ENCODE measurements at places on chromosomes 3 and 15.
A peak's percentile ranks its signal among the peaks of the same experiment; 100 is the strongest.

DNA sequence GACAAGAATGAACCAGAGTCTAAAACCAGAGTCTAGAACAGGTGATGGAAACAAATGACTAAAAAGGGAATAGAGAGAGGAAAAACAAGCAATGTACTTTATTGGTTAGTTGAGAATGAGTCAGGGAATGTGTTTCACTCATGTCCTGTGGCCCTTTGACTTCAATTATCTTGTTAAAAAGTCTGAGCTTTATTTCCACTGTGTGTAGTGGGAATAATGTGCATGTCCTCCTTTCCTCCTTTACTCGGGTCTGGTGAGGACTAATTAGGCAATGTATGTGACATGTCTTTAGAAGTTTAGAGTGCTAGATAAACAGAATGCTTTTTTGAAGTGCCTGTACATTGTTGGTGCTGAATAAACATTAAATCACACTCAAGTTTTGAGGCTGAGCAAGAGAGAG is 21.3 kb downstream of the LSAMP start:
- DNase-seq = no peak

GRCh38 chr3:102574355-102574754 is 139.5 kb downstream of the ZPLD1 start:
- no peak for DNase-seq

DNA sequence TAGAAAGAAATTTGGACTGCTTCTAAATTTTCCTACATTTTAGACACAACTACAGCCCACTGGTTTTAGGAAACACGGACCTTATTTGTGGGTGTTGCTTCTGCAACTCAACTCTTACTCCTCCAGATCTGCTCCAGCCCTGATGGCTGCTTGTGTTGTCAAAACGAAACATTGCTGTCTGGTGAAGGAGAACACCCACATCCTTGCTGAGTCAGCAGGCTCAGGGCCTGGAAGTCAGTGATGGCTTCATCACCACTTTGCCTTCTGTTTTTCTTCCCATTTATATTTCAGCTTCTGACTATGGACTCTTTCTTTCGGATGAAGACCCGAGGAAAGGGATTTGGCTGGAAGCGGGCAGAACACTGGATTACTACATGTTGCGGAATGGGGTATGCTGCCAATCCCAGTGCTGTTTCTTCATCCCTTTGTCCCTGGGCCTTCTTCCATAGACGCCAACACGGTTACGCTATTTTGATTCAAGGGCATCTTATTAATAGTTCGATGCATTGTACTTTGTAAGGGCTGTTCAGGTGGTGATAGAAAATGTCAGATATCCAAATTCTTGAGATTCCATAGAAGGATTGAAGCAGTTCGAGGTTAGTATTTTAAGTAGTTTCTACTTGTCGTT is 392.6 kb upstream of the TPM1 start:
- no peak for DNase-seq

DNA sequence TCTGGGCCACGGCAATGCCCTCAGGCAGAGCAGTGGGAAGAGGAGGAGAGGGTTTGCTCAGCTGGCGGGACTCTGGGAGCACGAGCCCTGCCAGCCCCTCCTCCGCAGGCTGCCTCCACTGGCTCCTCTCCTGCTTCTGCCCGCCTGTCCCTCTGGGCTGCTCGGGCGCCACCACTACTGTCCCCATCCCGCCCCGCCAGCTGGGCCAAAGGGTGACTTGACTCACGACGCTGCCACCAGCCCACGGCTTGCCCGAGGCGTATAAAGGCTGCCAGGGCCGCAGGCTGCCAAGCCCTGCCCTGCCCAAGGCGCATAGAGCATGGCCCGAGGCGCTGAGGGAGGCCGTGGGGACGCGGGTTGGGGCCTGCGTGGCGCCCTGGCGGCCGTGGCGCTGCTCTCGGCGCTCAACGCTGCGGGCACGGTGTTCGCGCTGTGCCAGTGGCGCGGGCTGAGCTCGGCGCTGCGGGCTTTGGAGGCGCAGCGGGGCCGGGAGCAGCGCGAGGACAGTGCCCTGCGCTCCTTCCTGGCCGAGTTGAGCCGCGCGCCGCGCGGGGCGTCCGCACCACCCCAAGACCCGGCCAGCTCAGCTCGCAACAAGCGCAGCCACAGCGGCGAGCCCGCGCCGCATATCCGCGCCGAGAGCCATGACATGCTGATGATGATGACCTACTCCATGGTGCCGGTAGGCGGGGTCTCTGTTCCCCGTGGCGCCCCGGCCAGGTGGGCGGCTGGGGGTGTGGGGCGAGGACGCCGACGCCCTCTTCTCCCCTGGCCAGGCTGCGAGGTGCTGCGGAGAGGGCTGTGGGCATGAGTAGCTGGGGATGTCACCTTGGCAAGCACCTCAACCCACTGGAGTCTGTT is at the start of gene GLDN:
TSS of gene GLDN (plus strand) at position 290 of the 861 bp plus-strand sequence. CDS start at position 320, 30 bp downstream.
- DNase-seq = no peak

GRCh38 chr3:61649381-61650170 is 88.2 kb downstream of the PTPRG start:
- DNase-seq = no peak

GRCh38 chr15:67072958-67073357 is 7.6 kb downstream of the SMAD3 start:
- DNase-seq = peak; percentile 57

- peak; percentile 37 for DNase-seq
These were observed 61.0 kb upstream of the ANKRD28 start for GRCh38 chr3:15858547-15859506.

GRCh38 chr3:147864754-147865354 is 455.7 kb downstream of the ZIC1 start:
- no peak for DNase-seq

DNA sequence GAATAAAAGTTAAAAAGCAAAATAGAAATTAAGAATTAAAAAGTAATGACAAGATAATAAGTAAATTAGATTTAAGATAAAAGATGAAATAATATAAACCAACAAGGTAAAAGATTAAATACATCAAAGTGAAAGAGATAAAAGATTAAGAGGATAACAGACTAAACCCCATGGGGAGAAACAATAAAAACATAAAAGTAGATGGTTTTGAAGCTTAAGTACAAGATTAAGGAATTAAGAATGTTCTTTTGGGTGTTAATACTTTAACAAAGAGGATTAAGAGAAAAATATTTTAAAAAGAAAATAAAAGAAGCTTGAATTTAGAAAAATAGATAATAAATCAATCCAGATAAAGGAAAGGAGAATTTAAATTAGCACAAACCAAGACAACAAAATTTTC is 85.4 kb downstream of the SQOR start:
- DNase-seq = no peak

DNA sequence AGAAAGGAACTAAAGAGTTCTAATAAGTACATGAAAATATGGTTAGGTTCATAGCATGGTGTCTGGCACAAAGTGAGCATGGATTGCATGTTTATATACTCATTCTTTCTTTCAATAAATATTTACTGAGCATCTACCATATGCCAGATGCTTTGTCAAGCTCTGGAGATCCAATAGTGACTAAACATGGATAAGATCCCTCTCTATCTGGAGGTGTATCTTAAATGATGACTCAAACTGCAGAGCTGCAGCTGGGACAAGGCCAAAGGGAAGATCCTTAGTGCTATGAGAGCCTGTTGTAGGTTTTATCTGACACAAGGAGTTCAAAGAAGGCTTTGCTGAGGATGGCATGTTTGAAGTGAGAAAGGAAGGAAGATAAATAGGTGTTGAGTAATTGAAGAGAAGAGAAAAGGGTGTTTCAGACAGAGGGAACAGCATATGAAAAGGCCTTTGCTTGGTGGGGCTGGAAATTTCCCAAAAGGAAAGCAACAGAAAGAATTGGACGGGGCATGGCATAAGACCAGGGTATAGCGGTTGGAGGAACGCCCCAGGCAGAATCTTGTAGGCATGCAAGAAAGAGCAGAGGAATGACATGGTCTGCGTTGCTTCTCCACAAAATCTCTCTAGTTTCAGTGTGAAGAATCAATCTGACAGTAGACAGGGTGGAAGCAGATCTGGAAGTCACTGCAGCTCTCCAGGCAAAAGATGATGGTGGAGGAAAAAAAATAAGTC is 239.9 kb upstream of the LRTM1 start:
- no peak for DNase-seq

DNA sequence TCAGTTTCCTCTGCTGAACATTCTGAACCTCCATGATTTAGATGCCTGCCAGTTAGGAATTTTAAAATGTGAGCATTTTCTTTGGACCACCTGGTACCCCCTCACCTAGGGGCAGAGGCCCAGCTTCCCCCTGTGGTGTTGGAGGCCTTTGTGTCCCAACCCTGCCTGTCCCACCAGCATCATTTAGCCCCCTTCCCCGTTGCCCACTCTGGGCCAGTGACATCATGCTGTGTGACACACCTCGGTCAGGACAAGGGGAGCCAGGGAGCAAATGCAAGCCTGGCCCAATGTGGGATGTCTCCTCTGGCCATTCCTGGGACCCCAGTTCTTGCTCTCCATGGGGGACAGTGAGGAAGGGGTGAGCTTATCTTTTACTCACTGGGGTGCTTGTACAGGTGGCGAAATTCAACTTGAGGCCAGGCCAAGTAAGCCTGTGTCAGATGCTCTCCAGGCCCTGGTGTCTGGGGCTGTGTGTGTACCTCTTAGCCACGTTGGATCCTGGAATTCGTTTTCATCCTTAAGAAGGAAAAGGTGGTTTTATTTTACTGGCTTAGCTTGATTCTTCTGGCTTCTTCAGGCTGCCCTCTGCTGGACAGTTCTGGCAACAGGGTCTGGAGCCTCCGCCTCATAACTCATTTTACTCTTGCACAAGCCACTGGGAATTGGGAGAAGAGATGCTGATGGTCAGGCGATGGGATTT is 49.7 kb upstream of the MYZAP start:
- peak; percentile 26 for DNase-seq

DNA sequence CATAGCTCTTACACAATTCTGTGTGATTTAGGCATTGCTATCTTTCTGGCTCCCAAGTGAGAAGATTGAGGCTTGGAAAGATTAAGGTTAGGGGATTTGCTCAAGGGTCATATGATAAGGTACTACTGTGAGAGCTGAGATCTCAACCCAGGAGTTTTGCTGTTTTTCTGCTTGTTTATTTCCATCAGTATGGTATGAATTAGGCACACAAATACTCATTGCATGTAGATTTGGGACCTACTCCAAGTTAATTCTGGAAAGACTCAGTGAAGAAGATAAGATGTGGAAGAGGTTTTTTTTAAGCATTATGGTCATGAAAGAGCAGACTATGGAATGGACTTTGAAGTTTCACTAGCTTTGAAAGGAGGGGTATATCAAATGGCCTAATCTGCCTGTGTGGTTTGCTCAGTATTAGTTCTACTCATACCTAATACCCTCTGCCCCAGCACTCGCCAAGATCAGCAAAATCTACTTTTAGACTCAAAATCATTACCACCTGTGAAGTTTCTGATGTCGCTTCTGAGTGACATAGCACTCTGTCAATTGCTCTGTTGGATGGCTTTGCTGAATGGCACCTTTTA is 12.5 kb downstream of the MBNL1 start:
- DNase-seq = no peak

- no peak for DNase-seq
These were observed 110.9 kb downstream of the IGF1R start for GRCh38 chr15:98759277-98759676.
